ENCODE measurements at places on chromosomes 16 and 17. TPM values are rescaled to one million over a fixed set of nuclear protein-coding genes. Genes with fewer than 3 reads are reported as not detected.

The SNX20 gene
- total RNA-seq = 0.38 TPM

The TAC4 gene
- not detected for total RNA-seq

- peaks cover 14% of the 10 kb centered on the region for H3K4me1 ChIP-seq
- DNase-seq = no peak
- H3K27me3 ChIP-seq = no peaks in the 10 kb centered on the region
- H3K36me3 ChIP-seq = no peaks in the 10 kb centered on the region
- no peak overlapping the region for H3K4me3 ChIP-seq
Measured at GRCh38 chr17:65856865-65857264, 295.4 kb upstream of the AXIN2 start.

The ADORA2B gene
- 32.7 TPM for total RNA-seq

GRCh38 chr17:10139577-10139976 lies 58.8 kb downstream of the GAS7 start:
- H3K27ac ChIP-seq = no peak overlapping the region
- no peaks in the 10 kb centered on the region for H3K36me3 ChIP-seq
- H3K4me3 ChIP-seq = no peak overlapping the region
- no peak for DNase-seq
- H3K27me3 ChIP-seq = no peaks in the 10 kb centered on the region

The FAM20A gene
- total RNA-seq = 15.3 TPM

The PYDC1 gene
- not detected for total RNA-seq

- peaks cover 4% of the 10 kb centered on the region for H3K4me1 ChIP-seq
- H3K27me3 ChIP-seq = no peaks in the 10 kb centered on the region
- no peak for DNase-seq
- H3K4me3 ChIP-seq = no peak overlapping the region
- peak overlapping the region; percentile 28 for H3K27ac ChIP-seq
Measured at GRCh38 chr16:16081141-16081540, 131.7 kb downstream of the ABCC1 start.

GRCh38 chr17:73286863-73287296 lies 24.9 kb downstream of the CDC42EP4 start:
- H3K4me3 ChIP-seq = no peak overlapping the region
- peaks cover 80% of the 10 kb centered on the region for H3K4me1 ChIP-seq
- no peak for DNase-seq

DNA sequence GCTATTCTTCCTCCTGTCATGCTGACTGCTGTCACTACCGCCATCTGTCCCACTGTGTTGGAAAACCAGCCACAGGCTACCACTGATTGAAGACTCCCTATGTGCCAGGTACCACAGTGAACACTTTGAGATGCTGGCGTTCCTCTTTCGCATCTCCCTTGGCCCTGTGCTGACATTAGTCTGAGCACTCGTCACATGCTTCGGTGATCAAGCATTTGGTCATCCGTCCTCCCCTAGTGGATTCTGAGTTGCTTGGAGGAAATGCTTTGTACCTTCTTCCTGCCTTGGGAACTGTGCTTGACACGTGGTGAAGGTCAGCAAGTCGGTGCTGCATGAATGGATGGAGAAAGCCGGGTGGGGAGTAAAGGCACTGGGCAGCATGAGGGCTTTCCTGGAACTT lies 260.1 kb downstream of the SNX29 start:
- no peaks in the 10 kb centered on the region for H3K27me3 ChIP-seq
- no peak overlapping the region for H3K27ac ChIP-seq
- DNase-seq = no peak
- peaks cover 21% of the 10 kb centered on the region for H3K4me1 ChIP-seq
- H3K4me3 ChIP-seq = no peak overlapping the region

- H3K27me3 ChIP-seq = no peaks in the 10 kb centered on the region
- peak overlapping the region; percentile 61 for H3K4me3 ChIP-seq
Measured at GRCh38 chr16:57621521-57622271, 6.7 kb upstream of the ADGRG1 start.

- H3K27me3 ChIP-seq = no peaks in the 10 kb centered on the region
- no peak for DNase-seq
- H3K4me1 ChIP-seq = no peaks in the 10 kb centered on the region
- H3K36me3 ChIP-seq = no peaks in the 10 kb centered on the region
- H3K4me3 ChIP-seq = no peak overlapping the region
Measured at GRCh38 chr17:83150369-83151055, 71.1 kb downstream of the METRNL start.

DNA sequence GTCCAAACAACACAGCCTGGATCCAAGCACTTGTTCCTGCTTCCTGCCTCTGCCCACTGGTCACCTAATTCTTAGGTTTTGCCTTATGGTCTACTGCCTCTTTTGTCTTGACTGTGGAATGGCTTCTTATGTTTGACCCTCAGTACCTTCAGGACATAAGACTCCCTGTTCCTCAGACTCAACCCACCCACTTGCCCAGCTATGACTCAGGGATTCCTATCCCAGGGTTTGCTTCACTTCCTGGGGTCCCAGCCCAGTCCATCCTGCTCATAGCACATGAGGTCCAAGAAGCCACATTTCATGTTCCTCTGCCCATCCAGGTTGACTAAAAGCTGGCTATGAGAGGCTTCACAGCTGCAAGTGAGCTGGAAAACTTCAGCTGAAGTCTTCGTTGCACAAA lies 320.9 kb upstream of the CDH5 start:
- no peaks in the 10 kb centered on the region for H3K36me3 ChIP-seq
- no peaks in the 10 kb centered on the region for H3K27me3 ChIP-seq
- no peak overlapping the region for H3K4me3 ChIP-seq
- no peaks in the 10 kb centered on the region for H3K4me1 ChIP-seq
- DNase-seq = no peak
- H3K27ac ChIP-seq = no peak overlapping the region

DNA sequence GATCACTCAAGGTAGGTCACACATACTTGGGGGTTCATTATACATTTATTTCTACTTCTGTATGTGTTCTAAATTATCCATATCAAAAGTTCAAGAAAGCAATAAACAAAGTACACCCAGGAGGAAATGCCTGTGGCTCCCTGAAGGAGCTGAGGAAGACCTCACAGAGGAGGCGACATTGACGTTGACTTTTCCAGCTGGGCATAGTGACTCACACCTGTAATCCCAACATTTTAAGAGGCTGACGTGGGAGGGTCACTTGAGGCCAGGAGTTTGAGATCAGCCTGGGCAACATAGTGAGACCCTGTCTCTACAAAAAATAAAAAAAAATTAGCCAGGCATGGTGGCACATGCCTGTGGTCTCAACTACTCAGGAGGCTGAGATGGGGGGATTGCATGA lies 16.3 kb downstream of the ITGAD start:
- no peak for DNase-seq
- peaks cover 28% of the 10 kb centered on the region for H3K27me3 ChIP-seq
- H3K36me3 ChIP-seq = no peaks in the 10 kb centered on the region
- H3K4me3 ChIP-seq = no peak overlapping the region

Data from esophagus squamous epithelium (tissue), 5 donors.